ENCODE measurements at places on chromosomes 5 and 9.

DNA sequence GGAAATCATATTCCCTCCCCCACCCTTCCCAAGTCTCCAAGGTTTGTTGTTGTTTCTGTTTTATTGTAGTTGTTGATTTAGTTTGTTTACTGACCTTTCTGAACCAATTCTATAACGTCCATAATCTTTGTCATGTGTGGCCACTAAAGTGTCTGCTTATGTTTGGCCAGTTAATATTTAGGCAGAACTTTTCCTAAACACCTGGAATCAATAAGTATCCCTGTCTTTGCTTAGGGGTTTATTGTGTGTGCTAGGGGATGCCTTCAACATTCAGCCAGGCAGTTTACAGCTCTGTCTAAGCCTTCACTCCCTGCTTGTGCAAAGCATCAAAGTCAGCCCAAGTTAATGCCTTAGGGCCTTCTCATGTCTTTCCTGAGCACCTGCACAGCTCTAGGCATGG, 16.9 kb upstream of the LECT2 start:
- no peak for DNase-seq

DNA sequence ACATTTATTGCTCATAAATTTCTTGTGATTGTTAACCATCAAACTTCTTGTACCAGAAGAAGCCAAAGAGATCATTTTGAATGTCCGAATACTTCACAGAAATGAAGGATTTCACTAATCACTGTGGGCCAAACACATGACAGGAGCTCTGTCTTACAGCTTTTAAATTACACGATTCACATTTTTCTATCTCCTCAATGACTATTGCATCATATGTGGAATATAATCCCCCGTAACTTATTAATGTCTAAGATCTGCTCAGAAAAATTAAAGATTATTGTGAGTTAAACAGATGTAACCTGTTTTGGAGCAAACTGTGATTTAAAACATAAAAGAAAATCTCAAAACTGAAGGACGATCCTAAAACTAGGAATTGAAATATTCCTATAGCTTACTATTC, 645.2 kb upstream of the COX7C start:
- DNase-seq = no peak

DNA sequence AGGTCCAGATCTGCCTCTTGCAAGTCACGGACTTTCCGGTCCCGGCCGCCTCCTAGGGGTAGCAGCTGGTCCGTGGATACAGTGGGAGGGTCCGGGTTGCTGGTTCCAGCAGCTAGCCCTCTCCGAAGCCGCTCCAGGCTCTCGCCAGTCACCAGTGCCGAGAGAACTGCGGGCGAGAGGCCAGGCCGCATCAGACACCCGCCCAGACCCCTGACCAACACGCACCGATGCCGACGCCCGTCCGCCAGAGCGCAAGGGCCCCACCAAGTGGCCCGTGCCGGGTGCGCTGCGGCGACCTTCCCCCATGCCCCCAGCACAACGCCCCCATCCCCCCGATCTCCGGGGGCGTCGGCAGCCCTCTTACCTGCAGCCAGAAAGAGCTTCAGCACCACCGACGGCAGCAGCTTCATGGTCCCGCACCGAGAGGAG, 470 bp downstream of the HBEGF start:
- no peak for DNase-seq

DNA sequence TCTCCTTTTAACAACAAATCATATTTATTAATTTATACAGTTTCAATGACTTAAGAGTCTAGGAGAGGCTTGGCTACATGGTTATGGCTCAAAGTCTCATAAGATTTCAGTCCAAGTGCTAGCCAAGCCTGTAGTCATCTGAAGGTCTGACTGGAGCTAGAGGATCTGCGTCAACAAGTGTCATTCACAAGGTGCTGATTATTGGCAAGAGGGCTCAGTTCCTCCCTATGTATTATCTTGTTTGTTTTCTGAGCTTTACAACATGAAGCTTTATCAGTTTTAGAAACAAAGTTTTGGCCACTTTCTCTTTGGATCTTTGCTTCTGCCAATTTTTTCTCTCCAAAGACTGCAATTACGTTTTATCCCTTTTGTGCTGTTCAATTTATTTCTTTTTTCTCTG, 94.7 kb downstream of the RICTOR start:
- no peak for DNase-seq

DNA sequence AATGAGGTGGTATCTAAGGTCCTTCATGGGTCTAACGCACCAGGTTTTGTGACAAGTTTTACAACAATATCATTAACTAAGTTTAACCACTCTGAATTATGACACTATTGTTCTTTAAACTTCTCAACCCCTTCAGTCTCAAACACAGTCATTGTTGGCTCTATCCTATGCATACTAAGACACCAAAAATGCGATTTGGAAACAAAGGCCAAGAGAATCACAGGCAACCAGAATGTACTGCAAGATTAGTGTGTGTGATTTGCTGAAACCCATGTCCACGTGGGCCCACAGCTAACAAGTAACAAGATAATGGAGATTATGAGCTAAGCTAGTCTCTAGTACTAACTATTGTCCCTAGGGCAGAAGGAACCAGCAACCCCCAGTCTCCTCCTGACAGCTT, 142.2 kb upstream of the RANBP3L start:
- DNase-seq = no peak

DNA sequence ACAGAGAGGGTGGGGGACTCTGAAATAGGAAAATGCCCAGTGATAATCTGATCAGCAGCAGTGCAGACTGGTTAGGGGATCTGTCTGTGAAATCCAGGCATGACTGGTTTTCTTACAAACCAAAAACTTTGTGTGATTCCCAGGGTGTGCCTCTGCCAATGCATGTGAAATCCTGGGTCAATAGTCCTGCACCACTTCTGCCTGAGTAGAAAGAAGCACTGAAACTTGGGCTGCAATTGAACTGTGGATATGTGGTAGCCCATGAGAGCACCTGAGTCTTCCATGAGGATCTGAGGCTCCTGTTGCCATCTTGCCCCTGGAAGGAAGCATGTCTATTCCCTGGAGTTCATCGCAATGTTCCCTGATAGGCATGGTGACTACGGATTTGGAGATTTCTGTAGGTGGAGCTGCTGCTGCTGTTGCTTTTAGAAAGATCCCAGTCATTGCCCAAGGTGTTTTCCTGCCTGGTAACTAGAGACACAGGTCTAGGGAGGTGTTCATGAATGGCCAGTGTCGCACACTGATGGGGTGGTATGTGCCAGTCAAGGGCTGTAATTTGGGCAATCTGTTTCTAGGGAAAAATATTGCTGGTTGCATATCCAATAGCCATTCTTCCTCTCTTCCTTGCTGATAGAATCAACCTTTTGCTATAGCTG, 146.7 kb downstream of the CARTPT start:
- DNase-seq = no peak

DNA sequence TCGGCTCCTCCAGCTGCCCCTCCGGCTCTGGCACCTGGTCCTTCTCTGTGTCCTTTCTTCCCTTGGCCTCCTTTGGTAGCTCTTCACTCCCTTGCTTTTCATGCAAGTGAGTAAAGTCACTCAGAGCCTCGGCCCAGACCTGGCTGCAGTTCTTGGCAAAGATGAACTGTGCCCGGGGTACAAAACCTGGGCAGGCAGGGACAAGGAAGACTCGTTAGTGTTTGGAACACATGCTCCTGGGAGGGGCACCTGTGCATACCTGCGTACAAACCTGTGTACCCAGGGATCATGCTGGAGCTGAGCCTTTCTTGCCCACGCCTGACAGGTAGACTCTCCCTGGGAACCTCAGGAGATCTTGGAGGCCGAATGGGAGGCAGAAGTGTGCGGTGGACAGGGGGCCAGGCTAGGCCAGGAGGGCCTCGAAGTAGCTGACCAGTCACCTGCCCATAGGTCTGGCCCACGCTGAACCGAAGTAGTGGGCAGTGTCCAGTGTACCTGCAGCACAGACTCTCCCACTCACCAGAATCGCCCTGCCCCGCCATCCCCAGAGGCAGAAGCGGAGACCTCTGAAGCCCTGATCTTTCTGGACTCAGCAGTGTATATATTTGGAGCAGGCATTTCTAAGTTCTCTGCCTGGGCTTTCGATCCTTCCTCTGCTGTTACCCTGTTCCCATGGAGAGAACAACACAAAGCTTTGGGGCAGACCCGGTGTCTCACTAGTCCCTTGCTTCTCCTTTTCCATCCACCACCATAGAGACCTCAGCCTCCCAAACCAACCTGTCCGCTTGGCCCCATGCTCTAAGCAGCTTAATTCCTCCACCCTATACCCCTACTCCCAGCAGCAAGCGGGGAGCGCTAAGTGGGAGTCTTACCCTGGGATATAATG, 41.9 kb upstream of the TESK1 start:
- no peak for DNase-seq

GRCh38 chr9:76223749-76224340, 170.4 kb downstream of the RFK start:
- DNase-seq = no peak

- no peak for DNase-seq
Observed at GRCh38 chr5:168047043-168047668, 244.3 kb upstream of the WWC1 start.

GRCh38 chr5:150059623-150060022, 26.7 kb downstream of the CSF1R start:
- DNase-seq = no peak

DNA sequence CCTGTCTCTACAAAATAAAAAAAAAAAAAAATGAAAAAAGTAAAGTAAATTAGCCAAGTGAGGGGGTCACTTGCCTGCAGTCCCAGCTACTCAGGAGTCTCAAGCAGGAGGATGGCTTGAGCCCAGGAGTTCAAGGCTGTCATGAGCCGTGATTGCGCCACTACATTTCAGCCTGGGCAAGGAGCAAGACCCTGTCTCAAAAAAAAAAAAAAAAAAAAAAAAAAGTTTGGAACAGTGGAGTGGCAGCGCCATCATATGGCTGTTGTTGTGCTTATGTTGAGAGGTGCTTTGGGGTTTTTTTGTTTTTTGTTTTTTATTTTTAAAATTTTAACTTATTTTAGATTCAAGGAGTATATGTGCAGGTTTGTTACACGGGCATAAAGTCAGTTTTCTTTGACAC, 3.6 kb downstream of the BRIX1 start:
- DNase-seq = no peak

- no peak for DNase-seq
Observed at GRCh38 chr5:91318724-91319123, 64.4 kb downstream of the ARRDC3 start.
